ENCODE measurements at places on chromosomes 13 and 19.

- DNase-seq: peak; percentile 59
Observed at GRCh38 chr19:15331419-15332310, 674 bp downstream of the BRD4 start.

- DNase-seq: no peak
Observed at GRCh38 chr13:109655611-109656010, 130.8 kb downstream of the IRS2 start.

GRCh38 chr13:26335158-26335557 lies 81.2 kb downstream of the CDK8 start:
- no peak for DNase-seq

GRCh38 chr13:106402866-106403265 lies 132.6 kb downstream of the EFNB2 start:
- DNase-seq: no peak

DNA sequence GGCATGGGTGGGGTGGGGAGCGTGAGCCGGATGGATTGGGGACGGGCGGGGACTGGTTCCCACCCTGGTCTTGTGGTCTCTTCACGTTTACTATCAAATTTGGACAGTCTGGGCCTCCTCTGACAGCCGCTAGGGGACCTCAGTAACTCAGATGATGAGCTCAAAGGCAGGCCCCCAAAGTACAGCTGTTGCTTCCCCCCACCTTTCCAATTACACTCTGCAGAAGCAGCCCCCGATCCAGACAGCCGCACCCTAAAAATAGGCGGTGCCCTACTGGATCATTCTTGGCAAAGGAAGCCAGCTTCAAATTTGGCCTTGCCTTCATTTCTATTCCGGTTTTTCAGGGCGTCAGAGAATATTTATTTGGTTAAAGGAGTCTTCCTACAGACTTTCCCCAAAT lies 1.9 kb upstream of the FOXO1 start:
- DNase-seq: peak; percentile 45

- DNase-seq: no peak
Observed at GRCh38 chr13:19059016-19059780, 122.4 kb downstream of the TUBA3C start.

DNA sequence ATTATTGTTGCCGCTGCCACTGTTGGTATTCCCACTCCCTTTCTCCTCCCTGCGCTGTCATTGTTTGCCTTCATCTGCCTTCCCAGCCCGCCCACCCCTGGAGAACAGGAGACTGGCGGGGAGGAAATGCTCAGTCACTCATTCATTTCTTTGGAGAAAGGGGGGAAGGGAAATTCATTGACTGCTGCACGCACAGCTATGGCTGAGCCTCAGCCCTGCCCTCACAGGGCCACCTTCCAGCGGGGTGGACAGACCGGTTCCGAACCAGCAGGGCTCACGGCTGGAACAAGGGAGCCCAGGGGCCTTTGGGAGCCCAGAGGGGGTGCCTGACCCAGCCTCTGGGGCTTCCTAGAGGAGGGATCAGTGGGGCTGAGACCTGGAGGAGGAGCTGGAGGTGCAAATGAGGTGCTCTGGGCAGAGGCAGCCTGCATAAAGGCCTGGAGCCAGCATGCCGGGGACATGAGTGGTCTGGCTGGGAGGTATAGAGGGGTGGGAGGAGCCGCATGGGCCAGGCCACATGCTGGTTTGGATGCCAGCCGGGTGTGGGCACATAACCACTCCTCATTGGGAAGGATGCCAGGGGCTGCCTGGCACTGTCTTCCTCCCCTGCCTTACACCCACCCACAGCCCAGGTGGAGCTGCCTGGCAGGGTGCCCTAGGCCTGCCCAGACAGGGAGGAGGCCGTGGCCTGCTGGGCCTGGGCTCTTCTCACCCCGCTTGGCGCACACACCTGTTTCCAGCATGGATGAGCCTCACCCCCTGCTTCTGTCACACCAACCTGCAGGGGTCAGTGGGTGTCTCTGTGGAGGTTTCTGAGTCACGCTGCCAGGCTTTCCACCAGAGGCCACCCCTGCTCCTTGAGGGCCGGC lies 26.8 kb downstream of the PPP5C start:
- DNase-seq: no peak

GRCh38 chr19:35046461-35046860 lies 4.9 kb downstream of the HPN start:
- DNase-seq: no peak

- no peak for DNase-seq
Observed at GRCh38 chr13:50334115-50334778, 319.0 kb downstream of the KCNRG start.

DNA sequence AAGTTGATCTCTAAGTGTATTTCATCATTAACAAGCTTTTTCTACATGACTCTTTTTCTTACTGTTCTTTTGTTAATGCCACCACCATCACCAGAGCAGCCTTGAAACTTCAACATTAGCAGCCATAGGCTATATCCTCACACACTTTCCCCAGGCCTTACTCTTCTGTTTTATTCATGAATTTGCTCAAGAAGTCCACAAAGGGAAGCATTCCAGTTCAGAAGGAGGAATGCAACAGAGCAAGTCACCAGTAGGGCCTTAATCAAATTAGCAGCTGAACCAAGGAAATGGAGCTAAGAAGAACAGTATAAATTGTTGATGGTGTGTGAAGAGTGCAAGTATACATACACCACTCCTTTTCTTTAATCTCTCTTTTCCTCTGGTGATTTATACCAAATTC lies 223.1 kb downstream of the NBEA start:
- no peak for DNase-seq

- no peak for DNase-seq
Observed at GRCh38 chr13:93690139-93690538, 463.5 kb downstream of the GPC6 start.

- DNase-seq: no peak
Observed at GRCh38 chr13:96252903-96253302, 163.0 kb downstream of the HS6ST3 start.

DNA sequence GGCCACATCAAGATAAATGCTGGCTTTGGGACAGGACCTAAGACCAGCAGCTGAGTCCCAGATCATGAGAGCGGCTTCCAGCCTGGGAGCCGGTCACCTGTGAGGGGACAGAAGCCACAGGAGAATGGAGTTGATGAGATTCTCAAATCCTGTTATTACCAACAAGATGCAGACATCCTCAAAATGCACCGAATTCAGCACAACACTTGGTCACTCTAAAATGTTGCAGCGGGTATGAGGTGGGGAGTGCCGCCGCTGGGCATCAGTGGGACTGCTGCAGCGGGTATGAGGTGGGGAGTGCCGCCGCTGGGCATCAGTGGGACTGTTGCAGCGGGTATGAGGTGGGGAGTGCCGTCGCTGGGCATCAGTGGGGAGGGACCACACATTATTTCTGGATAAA lies 21.2 kb downstream of the RANBP3 start:
- DNase-seq: no peak

GRCh38 chr19:41445575-41445974 lies 2.6 kb downstream of the ERICH4 start:
- no peak for DNase-seq

- no peak for DNase-seq
Observed at GRCh38 chr13:48626077-48626449, 27.7 kb upstream of the CYSLTR2 start.

- DNase-seq: no peak
Observed at GRCh38 chr13:65638572-65639168, 1591.5 kb downstream of the PCDH9 start.

DNA sequence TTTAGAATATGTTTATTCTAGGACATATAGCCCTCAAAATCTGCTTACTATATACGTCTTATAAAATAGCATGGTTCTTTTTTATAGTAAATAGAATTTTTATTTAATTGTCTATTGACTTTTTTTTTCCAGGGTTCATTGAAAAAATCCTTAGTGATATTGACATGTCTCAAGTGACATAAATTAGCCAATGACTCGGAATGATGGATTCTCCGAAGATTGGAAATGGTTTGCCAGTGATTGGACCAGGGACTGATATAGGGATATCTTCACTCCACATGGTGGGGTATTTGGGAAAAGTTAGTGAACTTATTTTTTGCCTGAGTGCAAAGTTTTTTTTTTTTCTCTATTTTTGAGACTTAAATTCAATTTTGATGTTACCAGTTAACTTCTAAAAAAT lies 3.2 kb downstream of the USPL1 start:
- no peak for DNase-seq

- no peak for DNase-seq
Observed at GRCh38 chr13:112850273-112850672, 118.7 kb upstream of the MCF2L start.

- DNase-seq: no peak
Observed at GRCh38 chr13:28055357-28055756, 45.0 kb downstream of the FLT3 start.

GRCh38 chr13:79691826-79692225 lies 210.9 kb downstream of the NDFIP2 start:
- no peak for DNase-seq

- no peak for DNase-seq
Observed at GRCh38 chr19:58332697-58333096, 5.9 kb downstream of the ZSCAN22 start.

DNA sequence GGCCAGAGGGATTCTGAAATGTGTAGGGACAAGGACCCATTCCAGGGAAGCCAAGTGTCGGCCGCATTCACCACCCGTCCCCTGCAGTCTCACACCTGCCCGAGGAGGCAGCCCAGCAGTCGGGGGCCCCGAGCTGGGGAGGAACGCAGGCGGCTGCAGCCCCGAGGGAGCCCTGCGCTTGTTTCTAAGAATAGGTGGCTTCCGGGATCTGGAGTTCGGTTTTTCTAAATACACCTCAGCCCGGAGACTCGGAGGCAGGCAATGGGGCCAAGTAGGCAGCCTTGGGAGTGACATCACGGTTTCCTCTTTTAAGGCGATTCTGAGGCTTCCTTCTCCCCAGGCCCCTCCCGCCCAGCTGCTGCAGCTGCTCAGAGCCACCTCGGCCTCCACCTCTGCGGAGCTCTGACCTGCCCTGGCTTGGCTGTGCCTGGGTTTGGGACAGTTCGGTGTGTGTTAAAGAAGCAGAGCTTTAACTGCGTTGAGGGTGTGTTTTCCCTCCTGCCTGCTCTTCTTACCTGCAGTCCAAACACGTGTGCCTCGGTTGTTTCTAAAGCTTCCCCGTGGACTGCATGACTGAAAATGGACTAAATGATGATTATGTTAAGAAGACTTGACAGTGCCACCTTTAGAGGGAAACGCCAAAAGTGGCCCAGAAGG lies 80.5 kb downstream of the COL4A2 start:
- DNase-seq: no peak

GRCh38 chr13:79918620-79919019 lies 422.3 kb downstream of the SPRY2 start:
- no peak for DNase-seq

GRCh38 chr13:96792736-96793403 lies 201.4 kb downstream of the OXGR1 start:
- DNase-seq: no peak

DNA sequence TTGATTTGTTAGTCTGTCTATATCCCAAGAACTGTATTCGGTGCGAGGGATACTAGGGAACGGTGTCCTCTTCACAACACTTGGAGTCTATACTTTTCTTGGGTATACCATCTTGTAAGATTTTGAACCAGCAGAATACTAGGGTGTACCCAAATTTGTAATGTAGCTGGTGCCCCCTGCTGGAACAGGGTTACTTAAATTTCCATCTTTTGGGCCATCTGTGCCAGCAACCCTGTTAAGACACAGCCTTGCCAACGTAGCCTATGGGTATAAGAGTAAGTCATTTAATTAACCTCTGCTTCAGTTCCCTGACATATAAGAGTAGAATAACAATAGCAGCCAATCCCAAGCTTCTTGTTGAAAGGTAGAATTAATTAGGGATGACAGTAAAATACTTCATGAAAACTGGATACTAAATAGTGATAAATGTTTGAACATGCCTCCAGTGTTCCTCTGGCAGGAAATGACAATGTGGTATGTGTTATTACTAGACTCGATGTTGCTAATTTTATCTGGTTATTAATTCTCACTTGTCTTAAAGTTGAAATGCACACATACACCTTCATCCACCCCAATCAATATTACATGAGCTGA lies 607.6 kb downstream of the FGF9 start:
- peak; percentile 49 for DNase-seq

- no peak for DNase-seq
Observed at GRCh38 chr19:39125199-39125553, 410 bp upstream of the PAK4 start.

DNA sequence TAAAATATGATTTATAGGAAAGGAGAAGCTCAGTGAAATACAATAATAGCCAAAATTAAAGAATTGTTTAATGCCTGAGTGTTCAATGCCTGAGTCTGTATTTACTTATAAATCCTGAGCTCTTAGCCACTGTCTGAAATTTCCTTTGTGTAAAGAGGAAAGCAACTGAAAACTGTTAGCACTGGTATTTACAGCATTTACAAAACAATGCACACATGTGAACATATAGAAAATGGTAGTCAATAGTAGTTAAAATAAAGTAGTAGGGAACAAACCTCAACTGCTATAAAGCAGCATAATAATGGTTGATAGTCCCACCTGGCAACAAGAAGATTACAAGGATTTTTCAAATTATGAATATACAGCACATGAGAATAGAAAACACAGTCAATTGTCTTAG lies 1137.1 kb upstream of the ATXN8OS start:
- DNase-seq: no peak

- DNase-seq: no peak
Observed at GRCh38 chr19:3142292-3142670, 6.4 kb downstream of the GNA15 start.

Measured in liver (tissue), 10 donors.